ENCODE measurements at places on chromosomes 13 and 19.
A peak's percentile ranks its signal among the peaks of the same experiment; 100 is the strongest.

DNA sequence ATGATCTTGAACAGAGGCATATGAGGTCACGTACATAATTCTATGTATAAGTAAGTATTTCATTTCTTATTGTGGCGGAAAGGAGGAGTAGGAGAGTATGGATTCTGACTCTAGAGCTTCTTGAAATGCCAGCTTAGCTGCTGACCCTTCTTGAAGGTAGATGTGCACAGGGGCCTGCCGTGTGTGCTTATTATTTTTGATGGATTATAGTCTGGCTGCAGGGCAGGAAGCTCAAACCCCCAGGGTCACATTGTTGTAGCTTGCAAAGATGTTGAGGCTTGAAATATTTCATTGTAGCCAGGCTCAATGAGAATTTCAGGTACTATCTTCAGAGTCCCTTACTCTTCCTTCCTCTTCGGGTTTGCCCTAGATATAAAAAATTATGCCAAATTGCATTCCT lies 418.8 kb downstream of the OLFM4 start:
- no peak for DNase-seq

- DNase-seq, result no peak
Measured at GRCh38 chr13:55777612-55778011, 1363.1 kb upstream of the PRR20A start.

DNA sequence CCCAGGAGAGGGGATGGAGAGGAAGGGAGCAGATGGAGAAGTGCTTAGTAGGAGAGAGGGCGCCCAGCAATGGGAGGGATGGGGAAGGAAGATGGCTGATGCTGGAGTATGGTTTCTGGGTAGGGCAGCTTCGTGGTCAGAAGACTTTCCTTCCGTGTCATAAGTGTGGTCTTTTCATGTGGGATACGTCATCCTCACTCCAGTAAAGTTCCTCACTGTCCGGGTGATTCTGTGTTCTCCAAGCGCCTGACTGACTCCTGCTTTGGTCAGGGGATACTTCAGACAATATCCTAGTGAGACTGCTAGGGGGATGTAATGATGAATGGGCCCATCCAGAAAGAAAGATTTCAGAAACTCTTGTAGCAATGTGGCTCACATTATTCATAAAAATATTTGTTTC lies 3.9 kb upstream of the OR10H3 start:
- DNase-seq, result no peak

DNA sequence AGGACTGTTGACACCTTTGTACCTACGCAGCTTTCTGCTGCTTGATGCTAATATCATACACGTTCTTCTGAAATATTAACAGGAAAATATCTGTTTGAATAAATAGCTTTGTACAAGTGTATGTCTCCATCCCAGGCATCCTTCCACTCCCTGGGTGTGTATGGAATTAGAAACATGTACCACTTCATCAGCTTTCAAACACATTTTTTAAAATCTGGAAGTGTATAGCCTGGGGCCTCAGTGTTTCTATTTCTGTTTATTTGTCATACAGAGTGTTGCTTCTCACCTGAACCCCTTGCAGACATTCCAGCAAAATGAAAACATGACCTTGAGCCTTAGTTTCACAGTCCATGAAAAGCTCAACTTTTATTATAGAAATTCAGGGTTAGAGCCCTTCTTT lies 168.6 kb downstream of the ITGBL1 start:
- no peak for DNase-seq

DNA sequence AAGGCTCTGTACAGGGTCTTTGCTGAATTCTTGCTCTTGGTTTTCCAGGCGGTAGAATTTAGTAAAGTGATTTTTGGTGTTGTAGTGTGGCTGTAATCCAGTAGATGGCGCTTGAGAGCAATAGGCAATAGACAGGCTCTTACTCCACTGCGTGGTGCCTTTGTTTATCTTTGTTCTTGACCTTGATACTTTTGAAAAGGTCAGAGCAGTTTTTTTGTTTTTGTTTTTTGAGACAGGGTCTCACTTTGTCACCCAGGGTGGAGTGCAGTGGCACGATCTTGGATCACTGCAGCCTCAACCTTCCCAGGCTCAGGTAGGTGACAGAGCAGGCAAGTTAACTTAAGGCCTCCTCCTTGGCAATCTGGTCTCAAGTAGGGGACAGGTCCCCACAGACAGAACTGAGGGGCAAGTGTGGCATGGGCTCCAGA lies 12.2 kb upstream of the LILRA5 start:
- peak; percentile 15 for DNase-seq

DNA sequence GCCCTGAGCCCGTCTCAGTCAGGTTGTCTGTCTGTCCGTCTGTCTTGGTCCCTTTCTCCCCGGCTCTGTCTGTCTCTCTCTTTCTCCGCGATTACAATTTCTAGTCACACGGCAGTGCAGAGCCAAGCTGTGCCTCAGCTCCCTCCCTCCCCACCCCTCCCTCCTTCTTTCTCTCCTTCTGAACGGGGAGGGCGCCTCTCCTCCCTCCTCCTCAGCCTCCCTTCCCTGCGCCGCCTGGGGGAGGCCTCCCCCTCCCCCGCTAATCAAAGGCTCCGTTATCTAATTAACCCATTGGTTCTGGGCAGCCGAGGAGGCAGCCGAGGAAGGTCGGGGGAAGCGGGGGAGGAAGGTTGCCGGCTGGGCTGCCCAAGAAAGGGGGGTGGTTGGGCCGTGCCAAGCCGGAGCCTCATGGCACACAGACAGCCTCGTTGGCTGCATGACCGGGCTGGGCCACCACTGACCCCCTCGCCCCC lies 16.5 kb downstream of the LRRC4B start:
- peak; percentile 69 for DNase-seq

- no peak for DNase-seq
Measured at GRCh38 chr13:20952838-20953237, 50.3 kb upstream of the XPO4 start.

DNA sequence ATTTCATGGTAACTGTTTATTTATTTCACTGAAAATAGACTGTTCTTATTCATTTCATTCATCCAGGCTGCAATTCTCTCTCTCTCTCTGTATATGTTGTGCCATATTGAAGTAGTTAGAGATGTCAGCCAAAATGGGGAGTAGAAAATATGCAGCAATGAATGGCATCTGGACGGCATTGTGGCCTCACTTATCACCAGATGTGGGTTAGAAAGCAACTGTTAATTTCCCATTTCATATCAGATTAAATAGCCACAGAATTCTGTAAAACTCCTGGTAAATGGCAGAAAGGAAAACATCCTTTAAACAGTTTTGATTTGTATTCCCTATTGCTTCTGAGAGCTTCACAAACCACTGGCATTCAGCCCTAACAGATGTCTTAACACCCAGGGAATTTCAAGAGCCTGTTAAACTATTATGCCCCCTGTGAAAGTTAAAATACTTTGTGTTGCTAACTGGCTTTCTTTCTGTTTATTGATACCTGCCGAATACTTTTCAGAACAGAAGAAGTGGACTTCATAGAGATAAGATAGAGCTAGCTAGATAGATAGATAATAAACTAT lies 1763.3 kb upstream of the MIR17HG start:
- no peak for DNase-seq

DNA sequence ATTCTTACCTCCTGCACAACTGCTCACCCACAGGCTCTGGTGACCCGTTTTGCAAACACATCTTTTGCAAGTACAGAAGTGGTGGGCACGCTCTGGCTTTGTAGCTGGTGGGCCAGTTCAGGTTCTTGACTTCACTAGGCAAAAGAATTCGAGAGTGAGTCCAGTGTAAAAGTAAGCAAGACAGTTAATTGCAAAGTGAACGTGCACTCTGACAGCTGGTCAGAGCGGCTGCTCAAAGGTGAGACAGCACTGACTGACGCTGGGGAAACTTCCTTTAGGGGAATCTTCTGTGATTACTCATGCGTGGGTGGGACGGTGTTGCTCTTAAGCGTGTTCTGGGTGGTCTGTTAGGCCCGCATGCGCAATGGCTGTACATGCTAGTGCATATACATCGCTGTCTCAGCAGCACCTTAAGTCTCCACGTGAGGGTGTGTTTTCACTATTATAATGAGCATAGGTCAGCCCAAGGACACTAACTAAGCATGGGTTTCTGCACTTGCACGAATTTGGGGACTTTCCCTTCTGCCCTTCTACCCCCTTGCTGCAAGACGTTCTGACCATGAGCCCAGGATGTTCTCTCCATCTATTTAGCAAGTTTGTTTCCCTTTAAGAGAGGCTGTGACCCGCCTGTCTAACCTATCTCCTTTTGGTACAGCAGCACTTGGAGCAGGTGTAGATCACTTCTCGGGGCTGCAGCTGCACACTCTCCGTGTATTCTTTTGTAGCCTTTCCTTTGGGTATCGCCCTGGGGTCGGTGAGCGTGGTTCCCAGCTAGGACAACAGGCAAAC lies 30.2 kb upstream of the CD33 start:
- DNase-seq, result no peak

DNA sequence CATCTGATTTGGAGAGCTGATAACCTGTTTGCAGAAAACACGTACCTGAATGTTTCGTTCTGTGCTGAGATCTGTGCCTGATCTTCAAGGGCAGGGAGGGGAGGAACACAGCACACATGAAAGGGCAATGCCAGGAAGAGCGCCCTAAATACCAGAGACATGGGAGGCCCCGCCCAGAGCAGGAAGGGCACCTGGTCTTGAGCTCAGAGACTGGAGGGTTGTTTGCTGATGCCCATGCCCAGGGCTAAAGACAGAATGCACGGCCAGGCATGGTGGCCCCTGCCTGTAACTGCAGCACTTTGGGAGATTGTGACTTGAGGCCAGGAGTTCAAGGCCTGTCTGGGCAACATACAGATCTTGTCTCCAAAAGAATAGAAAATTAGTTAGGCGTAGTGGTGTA lies 183.2 kb downstream of the TUBA3C start:
- no peak for DNase-seq
